Pancreas (tissue), 10 donors: ENCODE measurements at places on chromosomes 6 and 20. TPM values are rescaled to one million over a fixed set of nuclear protein-coding genes. Genes with fewer than 3 reads are reported as not detected.

The SGK2 gene
- total RNA-seq, result 10.8 TPM

- no peak for DNase-seq
Measured at GRCh38 chr6:111573131-111573883, 32.4 kb downstream of the TRAF3IP2 start.

- DNase-seq, result no peak
Measured at GRCh38 chr6:20542927-20543602, 8.8 kb downstream of the CDKAL1 start.

The LAMA4 gene
- 3.2 TPM for total RNA-seq

The GGTLC1 gene
- 0.19 TPM for total RNA-seq

DNA sequence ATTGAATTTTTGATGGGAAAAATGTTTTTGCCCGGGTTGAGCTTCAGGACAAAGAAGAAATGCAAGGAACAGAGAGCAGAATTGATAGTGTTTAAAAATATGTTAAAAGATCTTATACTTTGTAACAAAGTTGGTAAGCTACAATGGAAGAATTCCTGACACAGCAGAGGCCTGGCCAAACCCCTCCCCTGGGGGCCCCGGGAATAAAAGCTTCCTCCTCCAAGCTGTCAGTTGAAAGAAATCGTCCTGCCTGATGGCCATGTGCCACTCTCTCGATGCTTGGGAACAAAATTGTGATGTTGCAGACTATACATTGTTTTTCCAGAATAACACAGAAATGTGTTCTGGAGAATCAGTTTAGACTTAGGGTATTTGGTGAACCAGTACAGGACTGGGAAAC, 14.2 kb upstream of the TOX2 start:
- no peak for DNase-seq

GRCh38 chr20:42041000-42041565, 422.9 kb upstream of the CHD6 start:
- no peak for DNase-seq
